GM23248 (cell line): ENCODE measurements at places on chromosomes 5 and 9. TPM values are rescaled to one million over a fixed set of nuclear protein-coding genes. Genes with fewer than 3 reads are reported as not detected.

Gene C9orf50
- 0.32 TPM in 1 of 2 replicates, not detected in the other for total RNA-seq

Gene LCN2
- total RNA-seq, result not detected in 2 replicates

Gene TXNDC8
- total RNA-seq, result not detected in 2 replicates

DNA sequence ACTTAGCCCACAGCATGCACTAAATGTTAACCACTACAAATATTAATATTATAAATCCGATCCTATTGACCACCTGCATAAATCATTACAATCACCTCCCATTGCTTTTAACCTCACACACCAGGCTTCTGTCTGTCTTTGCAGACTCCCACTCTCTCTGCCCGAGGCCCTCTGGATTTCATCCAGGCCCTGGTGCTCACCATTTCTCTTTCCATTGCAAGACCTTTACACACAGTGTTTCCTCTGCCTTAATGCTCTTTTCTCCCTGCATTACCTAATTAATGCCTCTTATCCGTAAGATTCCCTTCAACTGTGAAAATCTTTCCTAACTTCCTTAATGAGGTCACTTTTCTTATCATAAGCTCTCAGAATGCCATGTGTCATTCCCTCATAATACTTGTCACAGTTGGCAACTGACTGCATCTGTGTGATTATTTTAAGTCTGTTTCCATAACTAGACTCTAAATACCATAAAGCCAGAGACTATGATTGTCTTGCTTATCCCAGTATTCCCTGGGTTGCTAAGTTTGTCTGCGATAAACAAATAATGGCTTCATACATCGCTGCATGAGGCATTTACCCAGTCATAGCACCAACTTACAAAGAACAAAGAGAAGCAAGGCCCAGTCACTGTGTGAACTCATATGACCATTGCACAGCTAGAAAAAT is 155.1 kb downstream of the CCDC192 start:
- DNase-seq, result no peak

- no peak for DNase-seq
These were observed 393.9 kb upstream of the RIOK2 start for GRCh38 chr5:97576956-97577355.

GRCh38 chr5:57855831-57856230 is 373.2 kb upstream of the ACTBL2 start:
- DNase-seq, result no peak

Gene DAB2
- total RNA-seq, result 211 and 266 TPM in 2 replicates

Gene HCN1
- not detected in 2 replicates for total RNA-seq

GRCh38 chr5:176144508-176144907 is 93.7 kb upstream of the SIMC1 start:
- DNase-seq, result no peak

DNA sequence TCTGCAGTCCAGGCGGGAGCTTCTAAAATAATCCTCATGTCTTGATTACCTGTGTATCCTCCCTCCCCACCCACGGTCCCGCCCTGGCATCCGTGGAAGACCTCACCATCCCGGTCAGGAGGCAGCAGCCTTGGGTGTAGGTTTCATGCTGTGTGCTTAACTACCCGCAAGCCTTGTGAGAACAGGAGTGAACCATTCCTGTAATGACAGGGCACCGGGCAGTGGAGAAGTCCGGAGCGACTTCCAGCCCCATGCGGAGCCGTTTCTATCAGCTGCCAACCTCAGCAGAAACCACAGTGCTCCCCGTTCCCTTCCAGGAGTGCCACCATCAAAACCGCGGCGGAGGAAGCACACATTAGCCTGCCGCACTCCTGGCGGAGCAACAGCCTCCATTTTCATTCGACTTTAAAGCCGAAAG is 123.5 kb upstream of the LMX1B start:
- DNase-seq, result no peak

Gene SYK
- not detected in 2 replicates for total RNA-seq

GRCh38 chr9:70438341-70438928 is 24.0 kb upstream of the KLF9 start:
- DNase-seq, result peak; percentile 27

Gene NRG2
- total RNA-seq, result not detected in 2 replicates

DNA sequence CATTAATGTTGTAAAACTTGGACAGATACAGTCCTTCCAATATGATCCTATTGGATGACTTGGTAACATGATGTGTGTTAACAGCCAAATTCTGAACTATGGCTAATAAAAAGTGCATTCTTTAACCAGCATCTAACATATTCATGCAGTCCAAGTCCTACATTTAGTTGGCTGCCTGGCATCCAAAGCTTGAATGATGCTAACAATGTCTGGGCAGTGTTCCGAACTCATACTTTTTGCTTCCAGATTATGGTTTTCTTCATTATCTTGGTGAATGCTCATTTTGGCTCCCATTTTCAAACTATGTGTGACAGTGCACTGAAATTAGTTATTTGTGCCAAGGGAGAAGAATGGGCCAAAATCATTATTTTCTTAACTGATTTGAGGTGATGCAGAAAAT is 2.8 kb downstream of the FAM174A start:
- DNase-seq, result no peak

GRCh38 chr5:1419476-1420210 is 25.6 kb downstream of the SLC6A3 start:
- DNase-seq, result no peak
